ENCODE measurements at places on chromosomes 12 and 14.

GRCh38 chr12:75526655-75527511 is 15.5 kb upstream of the KRR1 start:
- DNase-seq: no peak

DNA sequence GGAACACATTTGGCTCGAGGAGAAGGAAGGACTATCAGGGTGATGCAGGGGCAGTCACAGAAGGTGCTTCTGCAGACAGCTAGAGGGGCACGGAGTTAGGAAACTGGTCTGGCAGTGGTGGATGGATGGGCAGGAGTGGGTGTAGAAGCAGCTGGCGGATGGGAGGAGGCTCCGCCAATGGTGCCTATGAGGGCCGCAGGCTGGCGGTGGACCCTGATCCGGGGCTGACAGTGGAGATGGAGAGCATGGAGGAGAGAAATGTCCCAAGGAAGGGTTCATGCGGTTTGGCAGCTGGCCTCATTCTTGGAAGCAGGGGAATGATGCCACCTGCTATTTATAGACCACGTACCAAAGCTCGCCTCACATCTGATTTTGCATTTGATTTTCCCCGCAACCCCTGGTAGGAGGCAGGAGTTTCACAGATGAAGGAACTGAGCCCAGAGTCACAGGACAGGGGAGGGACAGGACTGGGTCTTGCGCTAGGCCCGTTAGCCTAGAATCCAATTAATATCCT is 237.1 kb downstream of the FOXN3 start:
- no peak for DNase-seq

DNA sequence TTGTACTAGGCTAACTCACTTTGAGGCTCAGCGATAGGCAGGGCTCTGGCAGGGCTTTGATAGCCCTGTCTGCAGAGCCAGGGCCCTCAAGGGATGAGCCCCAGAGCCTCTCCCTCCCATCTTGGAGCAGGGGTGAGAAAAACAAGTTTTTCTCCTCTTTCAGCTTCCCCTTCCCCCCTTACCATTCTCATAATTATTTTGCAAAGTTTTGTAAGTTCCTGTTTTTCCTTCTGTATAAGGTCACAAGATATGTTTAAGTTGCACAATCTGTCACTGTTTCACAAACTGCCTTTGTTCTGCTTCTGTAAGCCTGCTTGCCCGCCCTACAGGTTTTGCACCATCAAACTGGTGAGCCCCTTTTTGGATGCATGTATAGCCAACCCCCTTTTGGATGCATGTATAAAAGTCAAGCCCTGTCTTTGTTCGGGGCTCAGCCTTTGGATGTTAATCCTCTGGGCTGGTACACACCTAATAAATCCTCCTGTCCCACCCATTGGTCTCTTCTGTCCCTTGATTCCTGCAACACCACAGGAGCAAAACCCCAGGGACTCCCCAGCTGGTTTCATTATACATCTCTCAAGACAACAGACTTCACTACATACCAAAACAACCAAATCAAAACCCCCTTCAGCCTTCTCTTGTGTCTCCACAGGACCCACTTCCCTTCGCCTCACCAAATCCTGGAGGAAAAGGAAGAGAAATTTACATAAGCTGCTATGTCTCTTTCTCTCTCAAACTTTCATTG is 52.5 kb upstream of the RESF1 start:
- DNase-seq: no peak

DNA sequence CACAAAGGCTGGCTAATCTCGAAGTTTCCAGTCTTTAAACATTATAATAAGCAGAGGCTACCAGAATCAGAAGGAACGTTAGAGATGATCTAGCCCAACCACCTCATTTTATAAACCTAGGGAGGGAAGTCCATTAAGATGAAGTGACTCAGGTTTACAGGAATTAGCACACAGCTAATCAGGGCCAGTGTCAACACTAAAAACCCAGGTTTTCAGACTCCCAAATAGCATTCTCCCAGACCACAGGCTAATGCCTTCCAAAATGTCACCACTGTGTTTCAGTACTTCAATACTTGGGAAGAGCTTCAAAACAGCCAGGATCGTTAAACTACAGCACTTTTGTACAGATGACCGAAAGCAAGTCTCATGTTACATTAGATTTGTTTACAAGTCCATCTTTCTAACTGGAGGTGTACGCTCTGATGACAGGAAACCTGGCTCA is 89.2 kb downstream of the FOXN3 start:
- no peak for DNase-seq

DNA sequence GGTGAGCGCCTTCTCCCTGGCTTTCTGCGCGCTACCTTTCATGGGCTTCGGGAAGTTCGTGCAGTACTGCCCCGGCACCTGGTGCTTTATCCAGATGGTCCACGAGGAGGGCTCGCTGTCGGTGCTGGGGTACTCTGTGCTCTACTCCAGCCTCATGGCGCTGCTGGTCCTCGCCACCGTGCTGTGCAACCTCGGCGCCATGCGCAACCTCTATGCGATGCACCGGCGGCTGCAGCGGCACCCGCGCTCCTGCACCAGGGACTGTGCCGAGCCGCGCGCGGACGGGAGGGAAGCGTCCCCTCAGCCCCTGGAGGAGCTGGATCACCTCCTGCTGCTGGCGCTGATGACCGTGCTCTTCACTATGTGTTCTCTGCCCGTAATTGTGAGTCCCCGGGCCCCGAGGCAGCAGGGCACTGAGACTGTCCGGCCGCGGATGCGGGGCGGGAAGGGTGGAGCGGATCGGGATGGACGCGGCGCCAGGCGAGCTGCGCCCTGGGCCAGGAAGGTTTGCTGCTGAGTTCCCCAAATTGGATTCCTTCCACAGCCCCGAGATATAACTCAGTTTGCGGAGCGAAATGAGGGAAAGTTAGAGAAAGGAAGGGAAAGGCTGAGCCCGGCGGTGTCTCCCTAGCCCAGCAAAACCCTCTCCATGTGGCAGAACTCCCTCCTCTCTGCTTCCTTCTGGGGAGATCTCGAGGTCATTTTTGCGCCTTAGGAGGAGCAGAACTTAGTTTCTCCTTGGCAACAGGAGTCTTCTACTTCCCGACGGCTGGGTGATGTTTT is 972 bp downstream of the PTGDR start:
- DNase-seq: no peak

DNA sequence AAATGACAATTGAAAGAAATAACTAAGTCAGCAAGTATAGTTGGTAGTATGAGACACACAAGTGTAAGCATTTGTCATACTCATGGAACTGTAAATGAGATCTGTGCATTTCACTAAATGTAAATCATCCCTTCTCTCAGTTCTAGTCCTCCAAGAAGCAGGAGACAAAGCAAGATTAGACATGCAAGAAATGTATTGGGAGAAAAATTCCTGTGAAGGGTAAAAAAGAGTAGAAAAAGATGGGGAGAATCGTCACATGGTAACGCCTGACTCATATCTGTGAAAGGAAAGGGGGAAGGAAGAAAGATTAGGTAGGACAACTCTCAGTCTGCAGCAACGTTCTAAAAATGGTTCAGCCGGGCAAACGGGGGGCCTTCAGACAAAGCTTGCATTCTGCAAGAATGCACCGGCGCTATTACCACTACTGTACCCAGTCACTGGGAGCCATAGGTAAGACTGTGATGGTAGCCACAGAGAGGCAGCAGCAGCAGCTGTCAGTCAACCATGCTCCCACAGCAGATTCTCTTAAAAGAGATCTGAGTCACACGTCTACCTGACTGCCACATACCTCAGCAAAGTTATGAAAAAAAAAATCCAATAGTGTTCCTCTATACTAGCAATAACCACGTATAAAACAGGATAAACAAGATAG is 18.0 kb upstream of the RFX4 start:
- no peak for DNase-seq
